ENCODE measurements at places on chromosomes 1 and 21.

DNA sequence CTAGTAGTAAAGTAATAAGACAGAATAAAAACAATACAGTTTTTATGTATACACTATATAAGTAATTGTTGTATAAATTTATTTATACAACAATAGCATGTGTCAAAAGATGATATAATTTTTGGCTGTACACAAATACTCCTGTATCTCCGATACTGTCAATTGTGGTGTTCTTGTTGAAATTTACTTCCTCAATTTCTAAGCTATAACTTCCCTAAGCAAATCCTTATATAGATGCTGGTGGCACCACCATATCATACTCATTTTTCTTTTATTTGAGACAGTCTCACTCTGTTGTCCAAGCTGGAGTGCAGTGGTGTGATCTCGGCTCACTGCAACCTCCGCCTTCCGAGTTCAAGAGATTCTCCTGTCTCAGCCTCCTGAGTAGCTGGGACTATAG lies 141.0 kb upstream of the HP1BP3 start:
- DNase-seq = no peak

DNA sequence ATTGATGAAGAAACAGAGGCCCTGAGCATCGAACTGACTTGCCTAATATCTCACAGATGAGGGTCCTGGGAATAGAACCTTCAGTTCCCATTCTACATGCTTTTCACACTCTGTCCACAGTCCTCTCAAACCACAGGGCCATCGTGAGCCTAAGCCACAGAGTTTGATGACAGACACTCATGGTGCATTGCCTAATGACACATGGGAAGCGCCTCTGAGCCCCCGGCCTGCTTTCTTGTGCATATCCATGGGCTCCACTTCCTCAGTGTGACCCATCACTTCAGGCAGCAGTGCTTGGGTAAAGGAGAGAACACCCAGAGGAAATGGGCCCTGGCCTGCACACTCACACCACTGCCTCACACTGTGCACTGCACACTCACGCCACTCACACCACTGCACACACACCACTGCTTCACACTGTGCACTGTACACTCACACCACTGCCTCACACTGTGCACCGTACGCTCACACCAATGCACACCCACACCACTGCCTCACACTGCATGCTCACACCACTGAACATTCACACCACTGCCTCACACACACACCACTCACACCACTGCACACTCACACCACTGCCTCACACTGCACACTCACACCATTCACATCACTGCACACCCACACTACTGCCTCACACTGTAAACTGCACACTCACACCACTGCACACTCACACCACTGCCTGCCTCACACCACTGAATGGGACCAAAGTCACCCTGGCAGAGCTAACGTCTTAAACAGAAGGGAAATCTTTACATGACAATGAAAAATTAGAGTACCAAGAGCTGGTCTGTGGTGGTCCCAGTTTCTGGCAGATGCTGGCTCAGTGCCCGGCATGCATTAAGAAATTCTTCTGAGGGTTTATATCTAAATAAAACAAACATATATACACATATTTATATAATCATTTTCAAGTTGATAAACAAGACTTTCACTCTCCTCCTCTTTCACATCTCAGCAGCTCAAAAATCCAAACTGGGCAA lies 53.0 kb downstream of the KANK4 start:
- DNase-seq = no peak

DNA sequence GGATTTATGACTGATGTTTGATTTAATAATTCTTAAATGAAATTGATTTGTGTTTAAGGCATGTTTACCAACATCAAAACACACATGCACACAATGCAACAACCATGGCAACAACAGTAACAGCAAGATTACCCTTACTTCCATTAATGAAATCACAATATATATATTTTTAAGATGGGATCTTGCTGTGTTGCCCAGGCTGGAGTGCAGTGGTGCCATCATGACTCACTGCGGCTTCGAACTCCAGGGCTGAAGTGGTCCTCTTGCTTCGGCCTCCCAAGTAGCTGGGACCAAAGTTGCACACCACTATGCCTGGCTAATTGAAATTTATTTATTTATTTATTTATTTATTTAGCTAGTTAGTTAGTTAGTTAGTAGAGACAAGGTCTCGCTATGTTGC lies 27.7 kb downstream of the NEK7 start:
- DNase-seq = no peak

- peak; percentile 61 for DNase-seq
Observed at GRCh38 chr1:26169669-26170471, at the start of gene ZNF593. TSS of gene ZNF593 (plus strand) at chr1:26169908. CDS start at chr1:26169984, 76 bp downstream.

GRCh38 chr1:24254783-24255182 lies 64.4 kb upstream of the GRHL3 start:
- no peak for DNase-seq

DNA sequence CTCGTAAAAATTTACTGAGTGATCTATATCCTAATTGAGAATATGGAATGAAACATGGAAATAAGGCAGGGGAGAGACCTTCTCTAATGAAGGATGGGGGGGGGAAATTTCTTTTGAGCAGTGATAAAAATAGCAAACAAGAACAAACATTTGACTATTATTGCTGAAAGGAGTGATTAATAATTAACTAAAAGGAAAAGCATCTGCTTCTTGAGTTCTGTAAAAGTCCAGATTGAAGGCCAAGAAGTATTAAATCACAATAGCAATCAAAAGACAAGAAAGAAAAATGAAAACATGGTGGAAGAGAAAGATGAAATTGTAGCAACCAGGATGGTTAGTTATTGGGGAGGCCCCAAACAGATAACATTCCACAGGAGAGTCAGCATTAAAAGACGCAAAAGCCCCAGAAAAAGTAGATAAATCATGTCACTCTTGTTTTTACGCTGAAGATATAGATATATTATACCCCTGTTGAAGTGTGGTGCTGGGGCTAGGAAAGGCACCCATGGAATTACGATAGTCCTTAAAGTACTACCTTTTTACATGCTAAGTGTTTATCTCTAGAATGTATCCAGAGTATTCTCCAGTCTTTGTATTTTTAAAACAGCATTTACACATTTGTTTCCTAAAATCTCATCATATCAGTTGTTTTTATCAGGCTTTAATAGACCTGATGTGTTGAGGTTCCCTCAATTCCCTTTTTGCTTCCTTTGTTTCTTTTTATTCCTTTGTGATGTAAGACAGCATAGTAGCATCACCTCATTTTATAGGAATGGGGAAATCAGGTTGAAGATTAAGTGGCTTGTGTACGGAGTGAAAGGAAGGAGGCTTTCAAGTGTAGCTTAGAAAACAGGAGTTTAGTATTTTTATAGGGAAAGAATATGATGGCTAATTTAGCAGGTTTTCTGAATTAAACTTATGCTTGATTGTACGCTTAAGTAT lies 28.9 kb downstream of the DISP1 start:
- DNase-seq = no peak

DNA sequence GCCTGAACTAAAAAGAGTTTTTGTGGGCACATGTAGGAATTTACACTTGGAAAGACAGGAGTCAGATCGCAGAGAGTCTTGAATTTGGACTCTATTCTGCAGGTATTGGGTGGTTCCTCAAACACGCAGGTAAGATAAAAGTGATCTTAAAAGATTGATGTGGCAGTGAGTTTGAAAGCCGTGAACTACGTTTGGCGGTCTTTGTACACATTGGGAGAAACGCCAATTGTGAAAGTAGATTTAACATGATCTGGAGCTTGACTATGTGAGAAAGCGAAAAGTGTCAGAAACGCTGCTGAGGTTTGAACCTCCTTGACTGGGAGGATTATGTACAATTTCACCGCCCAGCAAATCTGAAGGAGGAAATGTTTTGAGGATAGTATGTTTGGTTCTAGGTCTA lies 1.5 kb upstream of the PPP2R5A start:
- DNase-seq = no peak

- DNase-seq = no peak
Observed at GRCh38 chr1:236154671-236155398, 12.5 kb downstream of the GPR137B start.

GRCh38 chr1:39127513-39127912 lies 77.0 kb upstream of the MACF1 start:
- no peak for DNase-seq

- DNase-seq = no peak
Observed at GRCh38 chr1:80722611-80723010, 1078.1 kb upstream of the ADGRL2 start.

DNA sequence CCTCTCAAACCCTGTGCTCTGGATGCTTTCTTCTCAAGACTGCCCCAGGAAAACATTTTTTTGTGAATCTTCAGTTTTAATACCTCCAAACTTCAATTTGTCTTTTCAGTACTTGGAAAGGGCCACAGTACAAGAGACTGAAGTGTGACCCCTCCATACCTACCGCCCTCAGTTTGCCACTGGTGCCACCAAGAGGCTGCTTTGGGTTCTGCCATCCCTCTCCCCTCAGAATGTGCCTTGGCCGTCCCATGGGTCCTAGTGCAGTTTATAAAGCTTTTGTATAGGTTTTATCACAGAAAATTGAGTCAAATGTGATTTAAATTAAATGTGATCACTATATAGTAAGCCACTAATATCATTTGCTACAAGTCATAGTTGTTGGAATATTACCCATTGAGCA lies 60.8 kb upstream of the PGD start:
- DNase-seq = no peak

- no peak for DNase-seq
Observed at GRCh38 chr1:86645851-86646250, 58.5 kb upstream of the SH3GLB1 start.

DNA sequence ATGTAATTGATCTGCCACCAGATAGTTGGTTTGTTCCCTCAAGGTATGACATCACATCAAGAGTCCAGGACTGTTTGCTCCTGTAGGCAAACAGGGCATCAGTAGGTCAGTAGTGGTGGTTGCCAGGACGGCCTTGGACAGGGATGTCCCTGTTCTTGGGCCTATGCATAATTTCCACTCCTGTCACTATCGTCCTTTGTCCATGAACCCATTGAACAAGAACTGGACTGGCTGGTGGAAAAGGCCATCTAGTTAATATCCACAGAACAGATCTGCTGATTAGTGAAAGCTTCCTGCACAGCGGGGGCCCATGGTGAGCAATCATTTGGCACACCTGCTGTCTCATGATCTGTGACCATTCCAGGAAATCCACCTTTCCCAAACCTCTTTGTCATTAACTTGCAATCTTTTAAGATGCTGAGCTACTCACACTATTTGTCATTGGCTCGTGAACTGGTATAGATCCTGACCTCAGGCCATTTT lies 12.4 kb upstream of the BSDC1 start:
- DNase-seq = no peak

GRCh38 chr1:226656601-226657277 lies 82.3 kb downstream of the ITPKB start:
- no peak for DNase-seq

GRCh38 chr1:228073857-228074545 lies 8.5 kb upstream of the ARF1 start:
- DNase-seq = no peak

GRCh38 chr1:167641786-167642500 lies 11.9 kb downstream of the RCSD1 start:
- no peak for DNase-seq

GRCh38 chr1:30172757-30173156 lies 550.6 kb downstream of the MATN1 start:
- no peak for DNase-seq

GRCh38 chr21:29074783-29075182 lies 1.3 kb upstream of the CCT8 start:
- DNase-seq = no peak

- DNase-seq = no peak
Observed at GRCh38 chr1:56844545-56845136, 10.0 kb upstream of the C8A start.

DNA sequence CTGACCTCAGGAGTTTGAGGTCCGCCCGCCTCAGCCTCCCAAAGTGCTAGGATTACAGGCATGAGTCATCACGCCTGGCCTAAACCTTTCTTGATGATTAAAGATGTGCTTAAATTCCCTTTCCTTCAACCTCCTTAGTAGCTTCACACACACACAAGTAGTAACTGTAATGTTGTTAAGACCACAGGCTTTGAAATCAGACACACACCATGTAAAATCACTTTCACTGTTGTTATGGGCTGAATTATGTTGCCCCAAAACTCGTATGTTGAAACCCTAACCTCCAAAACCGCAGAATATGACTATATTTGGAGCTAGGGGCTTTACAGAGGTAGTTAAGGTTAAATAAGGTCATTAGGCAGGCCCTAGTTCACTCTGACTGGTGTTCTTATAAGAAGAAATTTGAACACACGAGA lies 180.2 kb downstream of the NR5A2 start:
- DNase-seq = no peak

GRCh38 chr1:84202126-84202525 lies 58.1 kb downstream of the PRKACB start:
- DNase-seq = no peak

DNA sequence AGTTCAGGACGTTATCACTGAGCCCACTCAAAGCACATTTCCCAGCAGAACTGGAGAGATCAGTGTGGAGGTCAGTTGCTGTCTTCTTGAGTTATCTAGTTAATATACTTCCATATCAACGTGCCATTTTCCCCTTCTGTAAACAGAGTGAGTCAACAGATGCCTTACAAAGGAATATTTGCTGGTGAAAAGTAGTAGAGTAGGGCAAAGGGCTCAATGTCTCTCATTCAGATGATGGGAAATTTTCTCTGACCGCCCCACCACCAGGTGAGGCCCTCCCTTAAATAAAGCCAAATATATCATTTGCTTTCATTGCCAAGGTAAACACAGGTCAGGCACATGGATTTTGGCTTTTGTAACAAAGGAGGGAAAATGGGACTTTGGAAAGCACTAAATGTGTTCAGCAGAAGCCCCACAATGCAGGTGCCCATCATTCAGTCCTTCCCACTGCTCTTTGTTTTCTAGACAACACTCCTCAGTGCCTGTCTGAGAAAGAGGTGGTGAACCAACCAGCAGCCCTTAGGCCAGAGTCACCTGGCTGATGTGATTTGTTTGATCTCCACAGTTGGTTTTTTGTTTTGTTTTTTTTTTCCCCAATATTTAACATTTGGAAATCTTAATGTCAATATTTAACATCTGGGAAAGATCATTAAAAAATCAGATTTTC lies 40.5 kb upstream of the SAMD13 start:
- DNase-seq = no peak

- no peak for DNase-seq
Observed at GRCh38 chr1:32623775-32624174, 26.6 kb downstream of the ZBTB8OS start.

- no peak for DNase-seq
Observed at GRCh38 chr1:183588827-183589226, 1.4 kb downstream of the NCF2 start.

DNA sequence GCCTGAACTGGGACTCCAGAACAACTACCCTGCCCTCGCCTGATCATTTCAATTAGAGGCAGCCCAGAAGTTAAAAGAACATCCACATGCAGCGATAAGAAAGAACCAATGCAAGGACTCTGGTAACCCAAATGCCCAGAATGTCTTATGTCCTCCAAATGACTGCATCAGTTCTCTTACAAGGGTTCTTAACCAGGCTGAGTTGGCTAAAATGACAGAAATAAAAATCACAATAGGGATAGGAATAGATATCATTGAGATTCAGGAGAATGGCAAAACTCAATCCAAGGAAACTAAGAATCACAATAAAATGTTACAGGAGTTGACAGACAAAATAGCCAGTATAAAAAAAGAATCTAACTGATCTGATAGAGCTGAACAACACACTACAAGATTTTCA lies 80.1 kb upstream of the PTGFR start:
- no peak for DNase-seq

GRCh38 chr1:200130552-200130951 lies 103.0 kb downstream of the NR5A2 start:
- DNase-seq = no peak

GRCh38 chr1:109432336-109432735 lies 6.1 kb upstream of the PSMA5 start:
- no peak for DNase-seq

- DNase-seq = no peak
Observed at GRCh38 chr1:82830690-82831380, 1030.1 kb downstream of the ADGRL2 start.

Measured in activated naive CD4-positive, alpha-beta T cell (primary cell).